ENCODE measurements at places on chromosomes 4 and X.

- no peak for DNase-seq
These were observed 839 bp downstream of the STK26 start for GRCh38 chrX:132023896-132024386.

- no peak for DNase-seq
These were observed 20.2 kb downstream of the WDR1 start for GRCh38 chr4:10096201-10096977.

- no peak for DNase-seq
These were observed 96.7 kb downstream of the ITM2A start for GRCh38 chrX:79270401-79270800.

DNA sequence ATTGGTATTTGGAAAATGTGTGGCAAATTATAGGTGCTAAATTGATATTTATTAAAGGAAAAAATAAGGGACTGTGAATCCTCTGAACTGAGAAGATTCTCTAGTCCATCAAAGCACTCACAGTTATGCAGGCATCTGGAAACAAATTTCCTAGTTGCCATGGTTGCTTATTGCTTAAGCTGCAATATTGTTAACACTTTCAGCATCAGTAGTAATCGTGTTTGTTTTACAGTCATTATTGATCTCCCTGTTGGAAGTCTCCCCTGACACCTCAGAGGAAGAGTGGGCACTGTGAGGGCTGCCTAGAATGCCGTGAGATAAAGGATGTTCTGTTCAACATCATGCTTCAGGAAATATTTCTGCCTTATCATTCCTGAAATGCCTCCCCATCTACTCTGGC, 2004.3 kb upstream of the ADGRL3 start:
- no peak for DNase-seq

GRCh38 chrX:64334467-64334866, 60.8 kb downstream of the MTMR8 start:
- DNase-seq = no peak

- DNase-seq = no peak
These were observed 25.7 kb downstream of the AFF1 start for GRCh38 chr4:86960557-86960961.

DNA sequence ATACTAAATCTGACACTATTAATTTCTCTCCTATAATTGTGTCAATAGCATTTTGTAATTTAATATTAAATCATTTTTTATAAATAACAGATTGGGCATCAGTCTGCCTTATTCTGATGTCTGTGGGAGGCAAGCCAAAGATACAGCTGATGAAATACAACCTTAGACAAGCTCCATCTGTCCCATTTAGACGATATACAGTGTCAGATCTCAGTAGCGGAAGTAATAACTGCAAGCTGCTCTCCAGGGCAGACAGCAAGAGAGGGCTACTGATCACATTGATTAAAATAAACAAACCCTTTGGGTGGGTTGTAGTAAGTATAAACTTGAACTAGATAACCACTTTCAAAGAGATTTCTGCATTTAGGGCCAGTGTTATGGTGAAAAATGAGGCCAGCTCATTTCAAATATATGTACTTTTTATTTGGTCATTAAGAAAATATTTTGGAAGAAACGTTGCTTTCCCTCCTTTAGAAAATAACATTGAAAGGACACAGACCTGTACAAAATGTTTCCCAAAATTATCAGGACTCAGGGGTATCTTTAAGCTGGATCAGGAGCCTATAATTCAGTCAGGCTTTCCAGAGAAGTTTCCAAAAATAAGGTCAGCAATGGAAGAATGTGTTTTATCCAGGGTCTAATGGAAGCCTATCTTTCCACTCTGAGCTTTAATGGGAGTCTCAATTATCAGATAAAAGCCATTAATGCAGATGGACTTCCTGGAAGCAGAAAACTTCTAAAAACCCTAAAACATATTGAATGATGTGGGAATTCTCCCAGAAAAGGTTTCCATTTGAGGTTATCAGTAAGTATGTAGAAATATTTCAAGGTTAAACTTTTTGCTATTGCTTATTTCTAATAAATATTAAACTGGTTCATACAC, 1028.8 kb upstream of the IGFBP7 start:
- no peak for DNase-seq

DNA sequence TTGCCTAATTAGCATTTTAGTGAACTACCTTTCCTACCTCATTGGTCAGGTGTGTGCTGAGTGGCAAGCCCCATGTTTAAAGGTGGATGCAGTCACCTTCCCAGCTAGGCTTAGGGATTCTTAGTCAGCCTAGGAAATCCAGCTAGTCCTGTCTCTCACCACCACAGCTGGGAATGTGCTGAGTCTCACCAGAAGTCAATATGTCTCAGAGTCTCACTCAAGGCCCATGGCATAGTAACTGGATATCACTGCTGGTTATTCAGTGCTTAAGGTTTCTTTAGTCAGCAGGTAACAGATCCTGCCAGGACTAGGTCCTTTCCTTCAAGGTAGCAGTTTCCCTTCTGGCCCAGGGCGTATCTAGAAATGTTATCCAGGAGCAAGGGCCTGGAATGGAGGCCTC, 136.5 kb downstream of the COX18 start:
- no peak for DNase-seq

Measured in NCI-H2029 (cell line).